Foreskin fibroblast (primary cell): ENCODE measurements at places on chromosomes 7 and 10.

DNA sequence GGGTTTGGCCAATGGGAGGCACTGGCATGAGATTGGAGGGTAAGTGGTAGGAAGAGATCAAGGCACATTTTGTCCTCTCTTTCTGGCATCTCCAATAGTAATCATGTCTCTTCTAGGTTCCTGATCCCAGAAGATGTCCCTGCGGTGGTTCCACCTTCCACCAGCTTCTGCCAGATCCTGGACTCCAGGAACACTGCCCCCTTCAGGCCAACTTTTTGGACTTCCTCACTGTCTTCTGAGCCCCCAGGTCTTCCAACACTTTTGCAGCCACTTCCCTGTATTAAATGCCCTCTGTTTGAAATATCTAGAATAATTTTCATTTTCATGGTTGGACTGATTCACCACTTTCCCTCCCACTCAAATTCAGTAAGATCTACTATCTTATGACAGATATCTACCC, 60.9 kb downstream of the BAMBI start:
- no peak for DNase-seq

DNA sequence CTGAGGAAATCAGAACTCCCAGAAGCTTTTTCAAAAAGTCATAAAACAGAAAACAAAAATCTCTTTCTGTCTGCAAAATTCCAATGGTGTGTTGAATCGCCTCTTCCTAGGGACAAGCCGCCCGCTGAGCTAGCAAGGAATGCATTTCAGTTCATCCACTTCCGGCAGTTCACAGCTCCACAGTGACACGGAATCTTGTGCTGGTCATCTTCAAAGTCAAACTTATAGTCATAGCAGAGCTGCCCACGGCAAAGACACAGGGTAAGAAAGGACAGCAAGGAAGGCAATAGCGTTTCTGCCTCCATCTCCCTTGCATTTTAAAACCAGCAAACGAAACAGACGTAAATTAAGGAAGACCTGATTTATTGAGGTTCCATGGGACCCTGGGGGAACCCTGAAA, 111.2 kb downstream of the GALNT11 start:
- peak; percentile 43 for DNase-seq

DNA sequence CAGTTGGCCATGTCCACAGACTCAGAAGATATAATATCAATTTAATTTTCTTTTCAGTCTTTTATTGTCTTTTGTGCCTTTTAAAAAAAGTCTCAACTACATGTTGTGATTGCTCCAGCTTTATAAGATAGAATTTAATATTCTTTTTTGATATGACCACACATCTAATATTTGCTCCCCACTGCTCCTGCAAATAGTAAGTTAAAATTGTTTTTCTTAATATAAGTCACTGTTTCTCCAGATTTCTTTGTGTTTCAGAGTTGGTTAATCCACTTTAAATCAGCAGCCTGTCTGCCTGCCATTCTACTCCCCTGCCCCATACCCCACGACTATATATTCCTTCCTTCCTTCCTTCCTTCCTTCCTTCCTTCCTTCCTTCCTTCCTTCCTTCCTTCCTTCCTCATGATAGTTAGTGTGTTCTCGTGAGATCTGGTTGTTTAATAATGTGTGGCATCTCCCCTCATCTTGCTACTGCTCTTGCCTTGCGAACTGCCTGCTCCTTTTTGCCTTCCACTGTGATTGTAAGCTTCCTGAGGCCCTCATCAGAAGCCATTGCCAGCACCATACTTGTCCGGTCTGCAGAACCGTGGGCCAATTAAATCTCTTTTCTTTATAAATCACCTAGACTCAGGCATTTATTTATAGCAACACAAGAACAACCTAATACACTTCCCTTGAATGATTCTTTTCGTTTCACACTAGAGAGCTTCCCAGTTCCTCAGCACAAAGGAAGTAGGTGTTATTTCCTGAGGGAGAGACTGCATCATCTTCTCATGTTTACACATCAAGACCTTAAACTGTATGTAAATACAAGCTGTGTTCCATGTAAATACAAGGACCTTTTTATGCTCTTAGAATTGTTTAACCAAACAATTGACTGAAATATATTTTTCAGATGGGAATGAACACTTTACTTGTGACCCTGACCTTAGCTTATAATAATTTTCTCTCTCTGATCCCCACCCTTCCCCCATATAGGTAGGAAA, 24.5 kb downstream of the TAS2R16 start:
- DNase-seq = no peak

DNA sequence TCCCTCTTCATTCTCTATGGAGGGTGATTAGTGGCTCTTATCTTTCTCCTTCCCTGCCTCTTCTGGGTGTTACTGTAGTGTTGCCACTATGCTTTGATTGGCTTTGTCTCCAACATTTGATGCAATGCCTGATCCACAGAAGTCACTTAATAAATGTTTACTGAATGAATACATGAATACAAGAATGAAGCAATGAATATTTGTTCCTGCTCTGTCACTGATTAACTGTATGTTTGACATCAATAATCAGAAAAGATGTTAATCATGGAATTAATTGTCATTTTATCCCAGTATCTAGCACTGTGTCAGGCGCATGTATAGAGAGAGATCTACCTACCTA, 4.3 kb downstream of the ANK3 start:
- no peak for DNase-seq

DNA sequence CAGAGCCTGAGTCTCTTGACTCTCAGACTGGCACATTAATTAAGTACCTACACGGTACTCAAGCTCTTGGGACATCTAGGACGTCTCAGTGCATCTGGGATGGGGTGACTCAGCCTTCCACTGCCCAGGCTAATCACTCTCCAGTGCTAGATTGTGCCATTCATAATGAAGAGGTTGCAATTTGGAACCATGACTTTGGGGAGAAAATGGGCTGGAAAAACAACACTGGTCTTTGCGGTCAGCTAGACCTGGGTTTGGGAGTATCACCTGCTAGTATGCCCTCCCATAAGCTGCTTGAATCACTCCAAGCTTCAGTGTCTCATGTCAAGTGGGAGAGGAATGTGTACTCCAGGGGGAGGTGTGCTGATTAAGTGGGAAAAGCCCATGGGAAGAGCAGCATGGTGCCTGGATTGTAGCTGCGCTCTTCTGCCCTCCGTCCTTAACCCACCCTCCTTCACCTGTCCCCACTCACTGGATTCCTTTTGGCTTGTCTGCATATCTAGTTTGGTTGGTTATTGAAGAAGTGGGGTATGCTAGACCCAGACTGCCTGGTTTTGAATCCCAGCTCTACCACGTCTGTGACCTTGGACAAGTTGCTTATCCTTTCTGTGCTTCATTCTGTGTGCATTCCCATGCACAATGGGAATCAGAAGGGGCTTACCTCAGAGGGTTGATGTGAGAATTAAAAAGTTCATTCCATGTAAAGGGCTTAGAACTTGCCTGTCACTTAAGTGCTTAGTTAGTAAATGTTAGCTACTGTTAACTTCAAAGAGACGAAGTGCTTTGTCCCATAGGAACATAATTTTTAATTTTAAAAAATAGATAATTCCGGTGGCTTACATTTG, 3.8 kb downstream of the NFE2L3 start:
- peak; percentile 81 for DNase-seq
